ENCODE measurements at places on chromosomes 16 and 17.

DNA sequence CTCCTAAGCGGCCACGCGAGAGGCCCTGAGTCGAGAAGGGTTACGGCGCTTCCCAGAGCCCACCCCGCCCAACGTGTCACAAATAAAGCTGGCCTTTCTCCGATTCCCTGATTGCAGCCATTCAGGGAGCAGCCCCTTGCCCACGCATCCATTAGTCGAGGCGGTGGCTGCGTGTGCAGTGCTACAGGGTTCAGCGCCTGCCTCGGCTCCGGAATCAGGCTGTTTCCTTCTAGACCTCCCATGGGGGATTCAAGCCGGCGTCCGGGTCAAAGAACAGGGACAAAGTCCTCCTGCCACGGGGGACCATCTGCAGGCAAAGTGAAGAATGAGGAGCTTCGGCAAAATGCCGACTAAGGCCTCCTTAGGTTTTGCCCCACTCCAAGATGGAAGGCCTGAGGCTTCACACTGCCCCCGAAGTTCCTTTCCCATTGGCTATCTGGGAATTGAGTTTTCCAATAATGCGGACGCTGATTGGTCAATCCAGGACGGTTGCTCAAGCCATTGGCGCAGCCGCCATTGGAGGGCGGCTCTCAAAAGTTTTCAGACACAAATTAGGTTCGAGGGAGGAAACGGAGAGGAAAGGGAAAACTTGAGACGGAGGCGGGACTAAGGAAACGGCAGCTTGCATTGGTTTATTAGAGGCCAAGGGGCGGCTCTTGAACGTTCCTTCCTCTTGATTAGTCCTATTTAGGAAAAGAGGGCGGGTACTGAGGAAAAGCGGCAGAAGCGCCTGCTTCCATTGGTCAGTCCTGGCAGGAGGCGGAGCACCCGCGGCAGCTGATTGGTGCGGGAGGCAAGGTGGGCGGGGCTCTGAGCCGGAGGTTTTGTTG is 430 bp upstream of the KATNB1 start:
- peak; percentile 88 for DNase-seq

DNA sequence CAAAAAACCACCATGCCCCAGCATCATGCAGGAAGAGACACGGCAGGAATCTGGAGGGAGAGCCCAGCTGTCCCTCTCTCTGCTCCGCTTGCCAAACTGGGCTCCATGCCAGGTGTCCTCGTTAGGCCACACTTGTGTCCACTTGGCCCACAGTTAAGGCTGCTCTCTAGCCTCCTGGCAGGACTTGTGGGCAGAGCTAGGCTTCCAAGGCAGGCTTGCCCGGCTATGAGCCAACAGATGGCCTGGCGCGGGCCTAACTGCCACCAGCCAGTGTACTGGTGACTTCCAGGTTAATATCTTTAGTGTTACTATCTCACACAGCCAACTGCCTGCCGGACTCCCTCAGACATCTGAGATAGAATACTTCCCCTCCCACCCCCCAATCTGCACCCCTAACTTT is 10.6 kb downstream of the ATP6V0D1 start:
- DNase-seq, result no peak

- no peak for DNase-seq
These were observed 3.1 kb upstream of the SDK2 start for GRCh38 chr17:73647301-73647695.

DNA sequence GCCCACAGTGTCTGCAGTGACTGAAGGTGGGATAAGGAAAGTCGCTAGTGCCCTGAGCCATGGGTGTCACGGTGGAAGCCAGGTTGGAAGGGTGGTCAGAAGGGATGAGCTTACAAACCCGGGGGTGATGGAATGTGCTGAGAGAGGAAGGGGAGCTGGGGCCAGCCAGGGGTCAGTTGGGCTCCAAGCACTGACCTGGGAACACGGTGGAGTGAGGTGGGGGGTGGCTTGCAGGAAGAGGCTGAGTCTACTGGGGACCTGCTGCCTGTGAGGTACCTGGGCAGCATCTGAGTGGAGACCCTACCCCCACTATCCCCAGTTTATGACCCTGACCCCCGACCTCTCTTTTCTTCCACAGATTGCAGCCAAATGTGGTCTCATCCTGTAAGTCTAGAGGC is 3.1 kb downstream of the TMEM92 start:
- DNase-seq, result no peak

GRCh38 chr17:19757536-19758180 is 9.6 kb upstream of the ALDH3A1 start:
- no peak for DNase-seq

GRCh38 chr16:19507867-19508266 is 14.0 kb downstream of the GDE1 start:
- DNase-seq, result no peak

- no peak for DNase-seq
These were observed 936.1 kb upstream of the SOX9 start for GRCh38 chr17:71184716-71185115.

GRCh38 chr16:89453501-89454321 is 36.6 kb downstream of the ANKRD11 start:
- no peak for DNase-seq

GRCh38 chr16:22098405-22099255 is 6.3 kb downstream of the VWA3A start:
- no peak for DNase-seq

DNA sequence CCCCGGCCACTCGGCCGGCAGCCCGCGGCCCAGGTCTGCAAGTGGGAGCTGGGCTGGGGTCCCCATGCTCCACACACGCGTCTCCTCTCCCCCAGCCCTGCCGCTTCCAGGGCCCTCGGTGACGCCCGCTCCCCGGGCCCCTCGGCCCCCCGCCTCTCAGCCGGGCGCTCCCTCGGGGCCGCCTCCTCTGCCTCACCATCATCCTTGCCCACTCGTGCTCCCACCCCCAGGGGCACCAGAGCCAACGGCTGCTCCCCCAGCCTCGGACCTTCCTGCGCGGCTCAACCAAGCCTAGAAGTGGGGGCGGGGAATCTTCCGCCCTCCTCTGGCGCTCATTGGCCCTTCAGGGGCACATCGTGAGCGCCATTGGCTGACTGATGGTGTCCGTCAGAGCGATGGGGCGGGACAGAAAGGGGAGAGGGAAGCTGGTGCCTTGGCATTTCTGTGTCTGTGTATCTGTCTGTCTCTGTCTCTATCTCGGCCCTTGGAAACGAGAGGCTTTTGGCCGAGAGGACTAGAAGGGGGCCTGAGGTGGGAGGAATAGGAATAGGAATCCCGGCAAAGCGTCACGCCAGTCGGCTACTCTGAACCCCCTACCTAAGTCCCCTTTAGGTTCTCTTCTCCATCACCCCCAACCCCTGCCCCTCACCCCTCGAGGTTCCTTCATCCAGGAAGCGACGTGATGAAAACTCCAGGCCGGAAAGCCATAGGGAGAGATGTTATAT is 88.9 kb downstream of the CDC27 start:
- peak; percentile 97 for DNase-seq

- DNase-seq, result no peak
These were observed 14.4 kb downstream of the KIF2B start for GRCh38 chr17:53837131-53837530.

DNA sequence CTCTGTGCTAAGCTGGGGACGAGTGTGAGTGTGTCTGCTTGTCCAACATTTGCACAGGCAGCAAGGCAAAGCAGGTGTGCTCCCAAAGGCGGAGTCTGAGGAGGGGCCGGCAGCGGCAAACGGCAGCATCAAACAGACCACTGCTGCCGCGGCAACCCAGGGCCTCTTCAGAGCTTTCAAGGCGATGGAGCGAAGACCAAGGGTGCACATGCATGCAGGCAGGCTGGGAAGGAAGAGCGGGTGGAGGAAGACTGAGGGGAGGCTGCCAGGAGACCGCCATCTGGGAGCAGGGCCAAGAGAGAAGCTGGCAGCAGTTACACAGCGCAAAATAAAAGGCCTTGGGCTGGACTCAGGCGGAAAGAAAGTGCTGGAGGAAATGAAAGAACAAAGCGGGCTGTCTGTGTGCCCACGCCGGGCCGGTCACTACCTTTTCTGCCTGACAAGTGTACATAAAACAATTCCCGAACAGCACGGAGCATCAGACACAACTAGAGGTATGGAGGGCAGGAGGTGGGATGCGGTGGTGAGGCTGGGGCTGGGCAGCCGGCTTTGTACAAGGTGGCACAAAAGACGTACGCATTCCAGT is 8.5 kb downstream of the TIMM22 start:
- DNase-seq, result no peak

GRCh38 chr17:40369923-40370322 is 5.4 kb upstream of the GJD3 start:
- no peak for DNase-seq

DNA sequence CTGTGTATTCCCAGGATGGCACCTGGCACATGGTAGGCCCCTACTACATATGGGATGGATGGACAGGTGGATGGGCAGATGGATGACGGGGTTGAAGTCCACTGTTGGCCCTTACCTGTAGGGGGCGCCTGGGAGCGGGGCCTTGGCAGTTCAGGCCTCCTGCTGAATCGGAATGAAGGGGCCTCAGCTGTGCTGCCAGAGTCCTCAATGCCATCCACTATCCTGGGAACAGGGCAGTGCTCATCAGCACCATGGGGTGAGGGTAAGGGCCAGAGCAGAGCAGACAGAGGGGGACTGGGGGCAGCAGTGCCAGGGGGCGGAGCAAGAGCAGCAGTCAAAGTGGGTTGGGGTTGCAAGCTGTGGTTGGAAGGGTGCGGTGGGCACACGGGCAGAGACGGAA is 8.3 kb upstream of the RAB5C start:
- peak; percentile 44 for DNase-seq

GRCh38 chr16:87366288-87366687 is 17.3 kb downstream of the FBXO31 start:
- DNase-seq, result no peak

GRCh38 chr16:63981639-63982038 is 1140.2 kb downstream of the CDH11 start:
- DNase-seq, result no peak

DNA sequence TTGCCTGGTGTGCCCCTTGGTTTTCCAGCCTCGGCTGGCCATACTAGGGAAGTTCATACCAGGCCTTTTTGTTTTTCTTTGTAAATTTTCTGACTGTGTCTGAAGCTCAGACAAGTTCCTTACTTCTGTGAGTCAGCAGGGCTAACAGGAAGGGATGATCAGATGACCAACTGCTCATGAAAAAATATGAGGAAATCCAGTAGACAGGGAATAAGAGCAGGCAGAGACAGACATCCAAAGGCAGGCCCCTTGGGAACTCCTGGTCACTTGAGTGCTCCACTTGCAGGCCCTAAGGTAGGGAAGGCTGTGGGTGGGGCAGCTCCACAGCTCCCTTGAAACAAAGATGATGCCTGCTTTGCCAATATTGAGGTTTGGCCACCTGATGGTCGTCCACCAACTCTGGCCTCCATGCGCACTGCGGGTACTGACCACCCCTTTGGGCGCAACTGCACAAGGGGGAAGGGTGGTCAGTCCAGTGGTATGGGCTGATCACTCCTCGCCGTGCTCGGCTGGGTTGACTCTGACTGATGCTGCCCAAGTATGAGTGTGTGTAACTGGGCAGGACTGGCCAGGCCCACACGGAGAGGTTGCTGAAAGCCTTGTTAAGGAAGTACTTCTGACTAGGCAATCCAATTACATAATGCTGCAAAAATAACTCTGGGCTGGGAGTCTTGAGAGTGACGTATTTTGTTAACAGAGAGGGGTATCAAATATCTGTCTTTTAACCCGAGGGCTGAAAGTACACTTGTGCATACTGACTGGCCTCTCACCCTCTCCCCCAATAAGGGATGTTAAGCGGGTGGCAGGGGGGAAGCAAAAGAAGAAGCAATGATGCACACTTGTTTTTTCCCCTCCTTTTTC is 20.8 kb upstream of the ZFHX3 start:
- no peak for DNase-seq

- peak; percentile 62 for DNase-seq
These were observed 63.3 kb upstream of the MTMR4 start for GRCh38 chr17:58577696-58578095.

DNA sequence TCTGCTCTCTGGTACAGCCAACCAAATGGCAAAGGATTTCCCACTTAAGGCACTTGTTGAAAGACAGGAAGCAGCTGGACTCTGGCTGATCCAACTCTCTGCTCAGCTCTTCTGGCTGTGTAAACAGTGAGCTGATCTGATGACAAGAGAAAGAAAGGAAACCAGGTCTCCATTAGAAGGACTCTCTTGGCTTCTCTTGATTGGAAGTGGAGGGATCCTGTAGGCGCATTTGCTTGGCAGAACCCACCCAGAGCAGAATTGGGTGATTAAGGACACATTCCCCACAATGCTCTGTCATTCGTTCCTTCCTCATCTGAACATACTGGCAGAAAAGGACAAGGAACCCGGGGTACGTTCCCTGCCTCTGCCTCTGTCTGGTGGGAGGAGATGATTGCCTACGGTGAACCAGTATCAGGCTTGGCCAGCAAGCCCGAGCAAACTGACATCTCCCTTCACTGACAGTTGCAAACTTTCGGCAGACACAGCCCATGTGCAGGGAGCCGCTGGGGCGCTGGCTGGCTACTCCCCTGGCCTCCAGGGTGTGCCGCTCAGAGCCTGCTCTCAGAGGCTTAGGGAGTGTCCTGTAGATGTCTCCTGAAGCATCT is 29.1 kb downstream of the LDHD start:
- no peak for DNase-seq

GRCh38 chr16:64417711-64418227 is 704.1 kb downstream of the CDH11 start:
- no peak for DNase-seq

- DNase-seq, result no peak
These were observed 8.4 kb upstream of the PIEZO1 start for GRCh38 chr16:88793251-88793954.

DNA sequence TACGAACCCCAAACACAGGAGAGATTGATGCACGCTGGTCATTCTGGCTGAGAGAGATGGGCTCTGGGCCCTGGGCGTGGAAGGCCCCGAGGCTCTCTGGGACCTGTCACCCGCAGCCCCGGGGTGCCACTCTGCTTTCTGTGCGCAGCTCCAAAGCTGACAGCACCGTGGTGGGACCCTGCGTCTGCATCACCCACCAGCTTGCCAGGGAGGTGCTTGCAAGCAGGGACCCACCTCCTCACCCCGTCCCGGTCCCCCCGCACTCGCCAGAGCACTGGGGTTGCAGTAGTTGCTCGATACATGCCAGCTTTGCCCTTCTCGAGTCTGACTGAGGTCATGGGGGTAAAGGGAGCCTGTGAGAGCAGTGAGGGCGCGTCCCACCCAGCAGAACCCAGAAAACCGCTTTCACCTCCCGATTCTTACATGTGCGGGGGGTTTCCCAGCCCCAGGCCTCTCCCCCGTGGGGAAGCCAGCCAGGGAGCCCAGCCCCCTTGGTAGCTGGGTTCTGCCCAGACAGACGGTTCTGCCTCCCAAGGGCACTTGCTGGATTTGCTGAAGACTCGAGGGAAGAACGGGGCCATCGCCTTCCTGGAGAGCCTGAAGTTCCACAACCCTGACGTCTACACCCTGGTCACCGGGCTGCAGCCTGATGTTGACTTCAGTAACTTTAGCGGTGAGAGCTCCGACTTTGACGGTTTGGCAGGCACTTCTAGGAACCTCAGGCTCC is 12.5 kb downstream of the CARD14 start:
- DNase-seq, result no peak

- no peak for DNase-seq
These were observed 14.7 kb upstream of the PLLP start for GRCh38 chr16:57299009-57299718.
